ENCODE measurements at places on chromosomes 3 and 15. TPM values are rescaled to one million over a fixed set of nuclear protein-coding genes. Genes with fewer than 3 reads are reported as not detected.

GRCh38 chr15:93515256-93516051 is 426.4 kb upstream of the RGMA start:
- DNase-seq, result no peak

LRRN1 gene
- 4.1 TPM for total RNA-seq

- no peak for DNase-seq
Measured at GRCh38 chr15:99185414-99186130, 63.8 kb downstream of the TTC23 start.

GRCh38 chr15:32899126-32899596 is 181.4 kb downstream of the GREM1 start:
- DNase-seq, result peak; percentile 79

GRCh38 chr3:14369675-14370669 is 32.4 kb upstream of the SLC6A6 start:
- no peak for DNase-seq

PRICKLE2 gene
- 11.4 TPM for total RNA-seq
